ENCODE measurements at places on chromosomes 13 and 19.
A peak's percentile ranks its signal among the peaks of the same experiment; 100 is the strongest.

GRCh38 chr13:38755793-38756192 lies 68.9 kb downstream of the FREM2 start:
- DNase-seq = no peak

DNA sequence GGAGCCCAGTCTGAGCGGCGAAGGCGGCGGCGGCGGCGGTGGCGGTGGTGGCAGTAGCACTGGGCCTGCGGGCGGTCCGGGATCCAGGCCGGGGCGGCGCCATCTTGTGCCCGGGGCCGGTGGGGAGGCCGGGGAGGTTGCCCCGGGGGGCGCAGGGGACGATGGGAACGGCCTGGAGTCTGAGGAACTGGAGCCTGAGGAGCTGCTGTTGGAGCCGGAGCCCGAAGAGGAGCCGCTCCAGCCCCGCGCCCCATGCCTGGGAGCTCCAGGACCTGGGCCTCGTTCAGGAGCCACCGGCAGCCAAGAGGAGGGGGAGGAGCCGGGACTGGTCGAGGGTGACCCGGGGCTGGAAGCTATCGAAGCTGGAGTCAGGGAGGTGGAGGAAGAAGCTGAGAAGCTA lies 11.6 kb downstream of the ZNF28 start:
- peak; percentile 21 for DNase-seq

- DNase-seq = no peak
These were observed 3.6 kb downstream of the F2RL3 start for GRCh38 chr19:16892436-16892835.

DNA sequence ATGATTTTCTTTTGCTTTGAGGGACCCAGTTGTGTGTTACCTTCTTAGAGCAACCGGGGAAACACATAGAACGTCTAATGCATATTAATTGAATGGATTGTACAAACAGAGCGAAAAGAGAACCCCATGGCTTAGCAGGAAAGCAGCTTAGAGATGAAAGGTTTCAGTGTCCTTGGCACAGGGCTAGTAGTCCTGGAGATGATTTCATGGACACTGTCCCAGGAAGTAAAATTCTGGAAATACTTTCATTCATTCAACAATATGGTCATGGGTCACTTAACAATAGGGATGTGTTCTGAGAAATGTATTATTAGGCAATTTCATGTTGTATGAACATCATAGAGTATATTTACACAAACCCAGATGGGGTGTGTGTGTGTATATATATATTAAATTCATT lies 9.7 kb upstream of the FUT2 start:
- DNase-seq = no peak

GRCh38 chr19:46950526-46951170 lies 69.0 kb upstream of the NPAS1 start:
- no peak for DNase-seq

- DNase-seq = no peak
These were observed 17.4 kb downstream of the VASP start for GRCh38 chr19:45524575-45525129.

GRCh38 chr13:26036383-26036782 lies 15.4 kb downstream of the SHISA2 start:
- DNase-seq = no peak

- DNase-seq = no peak
These were observed 8.3 kb upstream of the ITM2B start for GRCh38 chr13:48224701-48225100.

- no peak for DNase-seq
These were observed 350.1 kb downstream of the LIG4 start for GRCh38 chr13:107865318-107865575.

DNA sequence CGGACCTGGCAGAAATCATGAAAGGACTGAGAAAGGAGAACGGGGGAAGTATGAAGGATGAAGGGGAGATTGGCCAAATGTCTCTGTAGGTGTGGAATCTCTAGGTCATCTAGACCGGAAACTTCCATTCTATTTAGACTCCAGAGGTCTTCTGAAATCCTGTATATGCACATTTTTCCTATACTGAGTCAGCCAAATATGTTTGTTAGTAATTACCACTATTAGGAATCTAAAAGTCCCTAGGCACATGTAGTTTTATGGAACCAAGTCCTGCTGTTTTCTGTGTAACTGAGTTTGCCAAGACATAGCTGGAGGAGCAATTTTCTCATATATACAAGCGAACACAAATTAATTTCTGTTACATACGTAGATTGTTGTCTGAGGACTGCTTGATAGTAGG lies 498.1 kb downstream of the GPC5 start:
- no peak for DNase-seq

- no peak for DNase-seq
These were observed 123.4 kb downstream of the DPF1 start for GRCh38 chr19:38100589-38100988.

GRCh38 chr13:20487927-20488326 lies 37.7 kb downstream of the CRYL1 start:
- no peak for DNase-seq

DNA sequence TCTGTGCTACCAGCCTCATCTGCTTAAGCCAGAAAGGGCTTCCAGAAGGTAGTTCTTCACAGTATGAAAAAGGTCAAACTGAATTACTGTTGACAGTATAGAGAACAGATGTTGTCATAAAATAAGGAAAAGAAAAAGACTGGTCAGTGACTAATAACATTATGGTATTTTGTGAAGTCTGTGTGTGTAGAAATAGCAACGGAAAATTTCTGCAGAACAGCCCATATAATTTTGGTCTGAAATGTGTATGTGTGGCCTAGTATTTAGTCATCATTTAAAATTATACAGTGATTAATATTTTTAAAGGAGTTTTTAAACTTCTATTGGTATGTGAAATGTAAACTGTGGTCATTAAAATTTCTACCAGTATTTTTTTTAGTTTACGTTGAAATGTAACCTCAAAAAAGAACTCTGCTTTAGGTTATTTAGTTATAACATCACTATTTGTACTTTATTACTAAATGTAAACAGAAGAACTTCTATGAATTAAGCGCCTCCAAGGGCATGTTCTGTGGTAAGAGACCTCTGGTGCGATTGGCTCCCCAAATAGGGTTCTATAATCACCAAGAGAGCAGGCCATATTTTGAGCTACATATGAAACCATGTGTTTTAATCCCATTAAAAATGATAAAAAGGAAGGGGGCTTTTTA lies 3.3 kb upstream of the GPR183 start:
- no peak for DNase-seq

- DNase-seq = no peak
These were observed 819.2 kb downstream of the UQCRFS1 start for GRCh38 chr19:28393574-28394336.

DNA sequence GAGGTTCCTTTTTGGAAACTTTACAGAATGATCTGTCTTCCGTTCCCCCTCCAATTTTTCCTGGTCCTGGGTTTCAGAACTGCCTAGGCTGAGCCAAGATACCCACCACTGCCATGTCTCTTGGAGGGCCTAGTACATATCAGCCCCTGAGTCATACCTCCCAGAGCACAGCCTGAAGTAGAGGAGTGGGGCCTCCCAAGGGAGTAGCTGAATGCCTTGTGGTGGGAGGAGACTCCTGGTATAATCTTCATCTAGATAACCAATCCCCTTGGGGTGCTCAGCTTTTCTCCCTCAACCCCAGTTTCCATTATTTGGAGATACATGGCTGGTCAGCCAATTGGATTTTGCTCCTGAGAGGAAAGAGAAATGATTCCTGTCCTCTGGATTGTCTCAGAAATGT lies 30.3 kb downstream of the ZNF763 start:
- DNase-seq = peak; percentile 49

DNA sequence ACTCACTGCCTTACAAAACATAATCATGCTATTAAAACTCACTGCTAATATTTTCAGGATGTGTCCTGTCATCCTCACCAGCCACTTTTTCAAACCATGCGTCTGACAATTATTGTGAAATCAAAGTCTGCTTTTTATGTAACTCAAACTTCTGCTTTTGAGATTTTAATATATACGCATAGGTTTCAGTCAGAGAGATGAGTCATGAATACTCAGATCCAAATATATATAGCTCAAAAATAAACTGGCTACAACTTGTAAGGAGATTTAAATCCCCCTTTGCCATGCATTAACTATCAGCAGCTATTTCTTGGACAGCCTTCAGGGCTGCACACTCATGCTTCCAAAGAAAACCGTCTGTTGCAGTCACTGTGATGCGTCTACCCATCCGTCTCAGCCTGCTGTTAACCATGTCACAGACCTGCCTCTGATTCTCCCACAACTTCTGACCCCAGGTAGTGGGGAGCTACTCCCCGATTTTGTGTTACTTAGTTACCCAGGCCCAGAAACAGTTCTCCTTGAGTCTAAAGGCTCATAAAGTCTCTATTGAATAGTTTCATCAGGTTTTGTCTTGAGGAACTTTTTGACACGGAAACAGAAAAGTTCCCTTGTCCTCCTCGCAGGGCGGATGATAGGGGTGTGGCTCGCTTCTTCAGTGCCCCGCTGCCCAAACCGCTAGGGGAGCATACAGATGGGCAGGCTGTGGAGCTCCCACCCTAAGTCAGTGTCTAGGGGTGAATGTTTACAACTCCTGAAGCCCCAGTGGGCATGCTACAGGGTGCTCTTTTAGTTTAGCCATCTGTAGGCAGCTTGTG lies 33.8 kb upstream of the SGCG start:
- DNase-seq = no peak

DNA sequence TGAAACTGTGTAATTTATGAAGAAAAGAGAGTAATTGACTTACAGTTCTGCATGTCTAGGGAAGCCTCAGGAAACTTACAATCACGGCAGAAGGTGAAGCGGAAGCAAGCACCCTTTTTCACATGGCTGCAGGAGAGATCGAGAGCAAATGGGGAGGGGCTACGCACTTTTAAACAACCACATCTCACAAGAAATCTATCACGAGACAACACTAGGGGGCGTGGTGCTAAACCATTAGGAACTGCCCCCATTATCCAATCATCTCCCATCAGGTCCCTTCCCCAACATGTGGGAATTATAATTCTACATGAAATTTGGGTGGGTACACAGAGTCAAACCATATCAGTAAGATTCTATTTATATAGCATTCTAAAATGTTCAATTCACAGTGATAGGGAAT lies 114.8 kb upstream of the TRPC4 start:
- no peak for DNase-seq

DNA sequence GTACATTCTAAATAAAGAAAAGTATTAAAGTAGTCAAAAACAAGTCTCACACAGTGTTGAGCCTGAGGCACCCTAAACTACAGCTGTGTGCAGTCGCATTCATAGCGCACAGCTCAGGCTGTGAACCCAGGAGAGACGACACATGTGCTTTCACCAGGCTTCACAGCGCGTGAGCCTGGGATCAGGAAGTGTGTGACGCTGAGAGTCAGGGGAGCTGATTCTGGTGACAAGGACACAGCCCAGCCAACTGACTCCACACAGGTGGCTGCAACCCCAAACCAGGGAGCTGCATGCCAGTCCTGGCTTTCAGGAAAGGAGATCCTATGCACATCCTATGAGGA lies 41.6 kb downstream of the COL4A1 start:
- no peak for DNase-seq

DNA sequence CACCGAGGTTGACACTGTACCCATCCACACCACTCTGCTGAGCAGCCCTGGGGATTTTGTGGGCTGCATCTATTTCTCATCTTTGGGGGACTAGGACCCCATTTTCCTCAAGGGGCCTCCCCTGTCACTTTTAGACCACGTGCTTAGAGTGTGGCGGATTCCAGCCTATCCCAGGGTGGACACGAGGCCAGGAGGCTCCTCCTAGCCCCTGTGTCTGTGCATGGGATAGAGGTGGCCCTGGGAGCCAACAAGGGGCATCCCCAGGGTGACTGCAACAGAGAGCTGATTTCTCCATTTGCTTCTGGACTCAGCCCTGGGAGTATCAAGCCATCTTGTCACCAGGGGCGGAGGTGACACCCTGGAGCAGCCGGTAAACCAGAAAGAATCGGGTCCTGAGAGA lies 24.2 kb downstream of the CPAMD8 start:
- no peak for DNase-seq

DNA sequence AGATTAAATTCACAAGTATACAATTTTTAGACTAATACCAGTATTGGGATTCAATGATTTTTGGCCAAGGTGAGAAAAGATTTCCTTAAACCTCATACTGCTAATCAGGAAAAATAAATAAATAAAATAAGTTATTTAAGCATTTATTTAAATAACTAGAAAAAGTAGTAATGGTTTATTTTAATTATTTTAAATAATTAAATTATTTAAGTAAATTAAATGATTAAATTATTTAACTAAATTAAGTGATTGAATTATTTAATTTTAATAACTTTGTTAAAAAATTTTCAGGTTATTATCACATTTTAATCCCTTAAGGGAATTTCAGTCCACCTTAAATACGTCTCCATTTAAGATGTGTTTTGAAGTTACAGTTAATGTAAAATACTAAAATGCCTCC lies 1831.5 kb upstream of the MIR17HG start:
- no peak for DNase-seq

- peak; percentile 65 for DNase-seq
These were observed 4.9 kb upstream of the SBK3 start for GRCh38 chr19:55550321-55550650.

- DNase-seq = no peak
These were observed 17.5 kb downstream of the ZC3H13 start for GRCh38 chr13:46035066-46035465.

DNA sequence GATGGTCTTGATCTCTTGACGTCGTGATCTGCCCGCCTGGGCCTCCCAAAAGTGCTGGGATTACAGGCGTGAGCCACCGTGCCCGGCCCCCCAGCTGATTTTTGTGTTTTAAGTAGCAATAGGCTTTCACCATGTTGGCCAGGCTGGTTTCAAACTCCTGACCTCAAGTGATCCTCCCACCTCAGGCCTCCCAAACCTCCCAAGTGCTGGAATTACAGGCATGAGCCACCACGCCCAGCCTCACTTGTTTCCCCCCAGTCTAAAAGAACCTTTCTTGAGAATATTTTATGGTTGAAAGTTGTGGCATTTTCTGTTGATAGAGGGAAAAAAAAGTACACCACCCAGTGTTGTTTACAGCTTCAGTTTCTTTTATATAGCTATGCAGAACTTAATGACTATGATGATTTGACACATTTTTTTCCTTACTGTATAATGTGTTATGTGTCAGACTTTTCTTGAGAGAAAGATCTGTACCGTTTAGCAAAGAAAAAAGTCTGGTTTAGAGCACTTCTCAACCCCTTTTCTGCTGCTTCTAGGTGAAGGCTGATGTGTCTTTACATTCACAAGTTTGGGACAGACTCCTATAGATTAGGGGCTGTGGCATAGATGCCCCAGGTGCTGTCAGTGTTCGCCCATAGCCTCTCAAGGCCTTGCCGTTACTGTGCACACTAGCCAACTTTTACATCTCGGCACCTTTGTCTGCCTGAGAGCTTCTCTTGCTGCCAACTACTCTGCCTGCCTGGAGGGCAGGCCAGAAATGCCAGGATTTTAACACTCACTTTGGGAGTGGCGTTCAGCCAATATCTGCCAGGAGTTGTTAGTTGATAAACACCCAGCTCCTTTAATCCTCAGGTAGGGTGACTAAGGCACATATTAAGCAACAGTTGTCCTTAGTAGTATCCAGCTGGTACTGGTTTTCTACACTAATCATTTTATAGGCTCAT lies 33.0 kb downstream of the KCTD4 start:
- no peak for DNase-seq

DNA sequence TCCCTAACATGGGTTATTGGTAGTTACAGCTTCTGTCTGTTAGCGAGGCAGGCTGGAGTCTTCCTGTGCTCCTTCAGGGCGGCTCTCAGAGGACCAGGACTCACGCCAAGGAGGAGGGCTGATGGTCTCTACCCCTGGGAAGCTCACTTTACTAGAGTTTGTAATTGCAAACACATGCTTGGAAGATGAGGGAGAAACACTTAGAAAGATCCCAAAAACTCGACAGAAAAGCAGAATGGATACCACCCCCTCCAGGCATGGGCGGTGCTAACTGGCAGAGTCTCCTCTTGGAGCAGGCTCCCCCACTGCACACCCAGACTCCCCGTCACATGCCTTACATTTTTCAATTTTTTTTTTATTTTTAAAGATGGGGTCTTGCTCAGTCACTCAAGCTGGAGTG lies 62.0 kb downstream of the PARP4 start:
- DNase-seq = no peak

Measured in H7 (cell line).